ENCODE measurements at places on chromosomes 6 and 20. TPM values are rescaled to one million over a fixed set of nuclear protein-coding genes. Genes with fewer than 3 reads are reported as not detected.

ZNF391 gene
- 3.3 TPM for total RNA-seq

ELOVL2 gene
- total RNA-seq: not detected

KHDC1L gene
- not detected for total RNA-seq

BPIFB1 gene
- not detected for total RNA-seq

HFE gene
- total RNA-seq: 1.4 TPM

TFEB gene
- 5.7 TPM for total RNA-seq

DNA sequence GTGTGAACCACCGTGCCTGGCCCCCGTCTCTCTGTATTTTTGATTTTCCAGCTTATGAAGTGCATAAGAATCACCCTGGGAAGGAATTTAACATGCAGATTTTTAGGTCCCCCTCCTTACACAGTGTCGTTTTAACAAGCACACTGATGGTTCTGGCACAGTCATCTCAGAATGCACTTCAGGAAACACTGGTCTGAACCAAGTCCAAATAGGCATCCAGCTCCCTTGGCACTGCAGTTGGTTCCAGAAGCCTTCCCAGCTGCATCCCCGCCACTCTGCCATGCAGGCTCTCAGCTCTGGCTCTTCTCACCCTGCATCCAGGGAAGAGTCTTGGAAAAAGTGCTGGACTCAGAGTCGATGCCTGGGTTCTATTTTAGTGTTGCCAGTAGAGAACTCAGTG lies 20.1 kb downstream of the RIPOR2 start:
- DNase-seq: no peak

- no peak for DNase-seq
Measured at GRCh38 chr6:55822815-55823214, 52.6 kb downstream of the BMP5 start.

GRCh38 chr20:22559711-22560318 lies 24.6 kb downstream of the FOXA2 start:
- DNase-seq: no peak

- no peak for DNase-seq
Measured at GRCh38 chr6:113539202-113539601, 317.9 kb upstream of the MARCKS start.

DNA sequence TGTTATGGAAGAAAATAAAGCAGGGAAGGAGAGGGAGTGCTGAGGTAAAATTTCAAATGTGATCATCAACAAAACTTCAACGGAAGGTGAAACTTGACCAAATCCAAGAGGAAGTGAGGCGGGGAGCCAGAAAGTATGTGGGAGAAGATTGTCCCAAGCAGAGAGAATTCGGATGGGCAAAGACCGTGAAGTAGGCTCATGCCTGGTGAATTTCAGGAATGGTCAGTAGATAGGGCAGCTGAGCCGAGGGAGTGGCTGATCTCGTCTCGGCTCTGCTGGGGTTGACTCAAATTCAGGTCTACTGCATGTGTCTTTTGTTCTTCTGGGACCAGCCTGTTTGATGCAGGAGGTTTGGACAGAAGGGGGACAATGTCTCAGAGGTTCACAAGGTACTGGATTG lies 7.0 kb upstream of the CSNK2A1 start:
- no peak for DNase-seq

DNA sequence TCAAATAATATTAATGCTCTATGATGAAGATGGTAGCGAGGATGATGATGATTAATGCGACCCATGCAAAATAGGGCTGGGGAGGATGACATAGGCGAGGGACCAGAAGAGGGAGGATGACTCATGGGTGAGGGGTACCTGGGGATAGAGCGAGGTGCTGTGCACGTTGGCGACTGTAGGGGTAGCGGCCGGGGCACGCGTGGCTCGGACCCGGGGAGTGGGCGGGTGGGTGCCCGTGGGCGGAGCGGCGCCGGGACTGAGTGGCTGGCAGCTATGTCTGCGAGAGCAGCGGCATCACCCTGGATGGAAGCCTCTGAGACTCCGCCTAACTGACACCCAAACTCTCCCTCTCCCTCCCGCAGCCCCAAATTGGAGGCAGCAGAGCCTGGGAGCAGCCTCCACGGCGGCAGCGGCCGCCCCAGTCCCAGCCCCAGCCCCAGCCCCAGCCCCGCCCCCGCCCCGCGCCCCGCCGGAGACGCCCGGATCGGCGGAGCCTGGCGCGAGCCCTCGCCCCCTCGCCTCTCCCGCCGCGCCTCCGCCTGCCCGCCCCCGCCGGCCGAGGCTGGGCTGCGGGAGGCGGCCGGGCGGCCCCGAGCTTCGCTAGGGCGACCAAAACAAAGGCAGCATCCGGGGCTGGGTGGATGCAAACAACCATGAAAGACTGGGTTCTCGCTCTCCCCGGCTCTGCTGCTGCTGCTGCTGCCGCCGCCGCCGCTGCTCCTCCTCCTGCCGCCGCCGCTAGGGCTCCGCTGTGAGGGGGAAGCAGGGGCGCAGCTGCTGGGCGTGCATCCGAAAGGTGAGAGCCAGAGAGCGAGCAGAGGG lies at the start of gene RIMS1:
RIMS1 (plus strand) TSS at position 367 of the 822 bp plus-strand sequence. CDS start 474 bp downstream, outside the sequence.
- DNase-seq: no peak

DNA sequence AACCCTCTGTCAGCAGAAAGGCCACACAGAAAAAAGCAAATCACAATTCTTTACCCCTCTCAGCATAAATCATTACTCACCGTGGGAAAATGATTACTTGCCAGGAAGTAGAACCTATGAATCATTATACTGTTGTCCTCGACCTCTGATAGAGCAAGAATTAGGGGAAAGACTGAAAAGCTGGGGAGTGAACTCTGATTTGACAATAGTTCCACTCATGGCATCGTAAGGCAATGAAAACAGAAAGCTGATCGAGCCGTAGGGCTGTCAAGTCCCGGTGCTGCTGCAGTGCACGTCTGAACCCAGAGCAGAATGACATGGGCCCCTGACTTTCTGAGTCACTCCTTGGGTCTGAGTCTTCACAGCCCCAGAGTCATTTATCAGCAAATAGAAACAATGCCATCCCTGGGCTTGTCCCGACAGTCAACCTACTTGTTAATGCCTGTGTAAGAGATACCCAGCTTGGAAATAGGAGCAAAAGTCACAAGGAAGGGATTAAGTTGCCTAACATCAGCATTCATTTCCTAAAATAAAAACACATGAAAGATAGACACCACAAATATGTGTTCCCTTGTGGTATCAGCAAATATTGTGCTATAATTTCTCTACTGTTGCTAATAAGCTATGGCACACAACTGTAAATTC lies 224.8 kb upstream of the MARCKS start:
- peak; percentile 58 for DNase-seq
